ENCODE measurements at places on chromosomes 5 and 9. TPM values are rescaled to one million over a fixed set of nuclear protein-coding genes. Genes with fewer than 3 reads are reported as not detected.

- no peak for DNase-seq
- no peaks in the 10 kb centered on the region for H3K27me3 ChIP-seq
- H3K27ac ChIP-seq = no peak overlapping the region
- H3K4me1 ChIP-seq = no peaks in the 10 kb centered on the region
- no peaks in the 10 kb centered on the region for H3K36me3 ChIP-seq
- H3K4me3 ChIP-seq = no peak overlapping the region
Observed at GRCh38 chr5:116908537-116908936, 333.9 kb upstream of the SEMA6A start.

DNA sequence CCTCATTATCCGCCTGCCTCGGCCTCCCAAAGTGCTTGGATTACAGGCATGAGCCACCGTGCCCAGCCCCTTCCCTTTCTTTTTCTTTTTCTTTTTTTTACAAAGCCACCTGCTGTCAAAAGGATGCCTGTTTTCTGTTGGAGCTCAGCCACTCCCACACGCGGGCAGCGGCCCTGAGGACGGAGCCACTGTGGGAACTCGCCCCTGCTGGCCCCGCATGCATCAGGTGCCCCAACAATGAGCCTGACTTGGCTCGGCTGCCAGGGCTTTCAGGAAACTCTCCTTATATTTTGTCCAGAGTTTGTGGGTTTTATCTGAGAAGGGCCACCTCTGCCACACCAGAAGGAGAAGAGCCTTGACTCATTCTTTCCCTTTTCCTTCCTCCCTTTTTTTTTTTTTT, 37.1 kb upstream of the LRRC14B start:
- no peak overlapping the region for H3K27ac ChIP-seq
- no peaks in the 10 kb centered on the region for H3K4me1 ChIP-seq
- DNase-seq = no peak
- no peak overlapping the region for H3K4me3 ChIP-seq
- peaks cover 5% of the 10 kb centered on the region for H3K27me3 ChIP-seq
- no peaks in the 10 kb centered on the region for H3K36me3 ChIP-seq

CXXC5 gene
- 31.9 TPM for total RNA-seq

DNA sequence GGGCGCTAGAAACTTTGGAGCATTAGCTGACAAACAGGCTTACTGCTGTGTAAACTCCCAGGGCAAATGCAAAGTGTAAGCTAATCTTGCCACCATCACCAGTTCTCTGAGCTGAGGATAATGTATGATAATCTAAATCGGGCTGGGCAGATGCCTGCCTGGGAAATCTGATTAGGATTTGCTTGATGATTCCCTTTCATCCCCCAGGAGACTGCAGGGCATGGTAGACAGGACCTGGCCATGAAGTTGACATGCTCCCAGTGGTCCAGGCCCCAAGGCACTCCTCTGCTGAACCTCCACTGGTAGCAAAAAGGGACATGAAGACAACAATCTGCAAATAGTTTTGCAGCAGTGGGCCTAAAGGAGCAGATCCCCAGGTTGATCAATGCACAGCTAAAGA, 317.5 kb downstream of the SPOCK1 start:
- H3K27me3 ChIP-seq = no peaks in the 10 kb centered on the region
- no peak for DNase-seq
- H3K4me3 ChIP-seq = no peak overlapping the region
- H3K4me1 ChIP-seq = no peaks in the 10 kb centered on the region
- no peak overlapping the region for H3K27ac ChIP-seq

TLR4 gene
- 8.3 TPM for total RNA-seq

DNA sequence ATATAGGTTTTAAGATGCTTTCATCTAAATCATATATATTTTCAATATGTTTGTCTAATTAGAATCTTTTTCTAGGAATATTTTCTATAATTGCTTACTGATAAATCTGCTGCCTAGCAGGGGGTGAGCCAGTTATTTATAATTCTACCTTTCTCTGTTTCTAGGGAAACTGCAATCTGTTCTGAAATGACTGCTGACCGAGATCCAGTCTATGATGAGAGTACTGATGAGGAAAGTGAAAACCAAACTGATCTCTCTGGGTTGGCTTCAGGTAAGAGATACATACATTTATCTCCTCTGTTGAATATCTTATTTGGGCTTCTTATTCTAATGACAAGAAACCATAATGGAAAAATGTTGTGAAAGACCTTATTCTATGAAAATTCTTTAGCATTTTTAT, 127.3 kb downstream of the XRCC4 start:
- H3K4me1 ChIP-seq = no peaks in the 10 kb centered on the region
- no peak for DNase-seq
- H3K27ac ChIP-seq = no peak overlapping the region
- H3K36me3 ChIP-seq = no peaks in the 10 kb centered on the region
- H3K27me3 ChIP-seq = no peaks in the 10 kb centered on the region

DNA sequence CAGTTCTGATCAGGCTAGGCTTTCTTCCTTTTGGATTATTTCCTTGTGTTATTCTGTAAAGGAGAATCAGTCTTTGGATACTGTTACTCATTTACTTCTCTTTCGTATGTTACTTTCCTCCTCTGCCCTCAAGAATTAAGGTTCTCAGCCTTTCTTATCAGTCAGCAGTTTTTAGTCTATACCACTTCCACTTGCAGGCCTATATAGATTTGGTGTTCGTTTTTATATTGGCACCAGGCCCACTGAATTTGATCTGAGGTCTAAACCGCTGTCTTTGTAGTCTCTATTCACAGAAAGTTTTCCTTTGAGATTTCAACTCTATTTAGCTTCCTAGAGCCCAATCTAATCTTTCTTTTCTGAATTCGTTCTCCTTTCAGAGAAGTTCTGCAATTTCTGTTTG, 62.8 kb downstream of the ERBIN start:
- H3K4me3 ChIP-seq = no peak overlapping the region
- no peak overlapping the region for H3K27ac ChIP-seq
- DNase-seq = no peak
- peaks cover 21% of the 10 kb centered on the region for H3K4me1 ChIP-seq

NSD1 gene
- 45.4 TPM for total RNA-seq

DNA sequence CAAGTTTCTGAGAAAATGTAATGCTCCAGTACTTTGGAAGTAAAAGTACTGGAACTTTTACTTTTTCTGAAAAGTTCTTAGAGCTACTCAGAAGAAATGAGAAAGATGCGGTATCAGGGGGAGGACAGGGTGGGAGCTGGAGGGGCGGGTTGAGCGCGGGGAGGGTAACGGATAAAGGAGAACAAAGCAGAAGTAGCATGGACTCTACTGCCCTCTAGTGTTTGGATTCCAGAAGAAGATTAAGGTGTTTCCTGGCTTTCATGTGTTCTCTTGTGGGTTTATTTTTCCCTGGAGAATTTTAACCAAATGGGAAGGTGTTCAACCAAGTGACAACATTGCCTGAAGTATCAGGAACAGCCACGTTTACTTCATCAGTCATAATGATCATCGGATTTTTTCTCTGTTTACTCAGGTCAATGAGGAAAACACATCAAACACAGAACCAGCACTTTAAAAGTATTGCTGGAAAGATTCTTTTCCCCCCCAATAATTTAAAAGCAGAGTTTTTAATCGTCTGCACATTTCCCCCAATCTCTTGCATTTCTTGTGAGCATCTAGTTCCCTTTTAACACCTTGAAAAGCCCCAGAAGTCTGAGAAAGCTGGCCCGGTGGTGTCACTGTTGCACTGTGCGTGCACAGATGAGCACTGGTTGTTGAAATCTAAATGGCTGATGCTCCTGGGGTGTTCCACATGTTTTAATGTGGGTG, 190.6 kb downstream of the MPDZ start:
- no peak overlapping the region for H3K4me3 ChIP-seq
- H3K27me3 ChIP-seq = no peaks in the 10 kb centered on the region
- H3K36me3 ChIP-seq = no peaks in the 10 kb centered on the region
- no peaks in the 10 kb centered on the region for H3K4me1 ChIP-seq
- DNase-seq = no peak

NUTM2F gene
- not detected for total RNA-seq

GRCh38 chr9:76817489-76817888, 53.3 kb downstream of the PCA3 start:
- no peaks in the 10 kb centered on the region for H3K27me3 ChIP-seq
- H3K4me3 ChIP-seq = no peak overlapping the region
- H3K4me1 ChIP-seq = no peaks in the 10 kb centered on the region
- no peak for DNase-seq

DNA sequence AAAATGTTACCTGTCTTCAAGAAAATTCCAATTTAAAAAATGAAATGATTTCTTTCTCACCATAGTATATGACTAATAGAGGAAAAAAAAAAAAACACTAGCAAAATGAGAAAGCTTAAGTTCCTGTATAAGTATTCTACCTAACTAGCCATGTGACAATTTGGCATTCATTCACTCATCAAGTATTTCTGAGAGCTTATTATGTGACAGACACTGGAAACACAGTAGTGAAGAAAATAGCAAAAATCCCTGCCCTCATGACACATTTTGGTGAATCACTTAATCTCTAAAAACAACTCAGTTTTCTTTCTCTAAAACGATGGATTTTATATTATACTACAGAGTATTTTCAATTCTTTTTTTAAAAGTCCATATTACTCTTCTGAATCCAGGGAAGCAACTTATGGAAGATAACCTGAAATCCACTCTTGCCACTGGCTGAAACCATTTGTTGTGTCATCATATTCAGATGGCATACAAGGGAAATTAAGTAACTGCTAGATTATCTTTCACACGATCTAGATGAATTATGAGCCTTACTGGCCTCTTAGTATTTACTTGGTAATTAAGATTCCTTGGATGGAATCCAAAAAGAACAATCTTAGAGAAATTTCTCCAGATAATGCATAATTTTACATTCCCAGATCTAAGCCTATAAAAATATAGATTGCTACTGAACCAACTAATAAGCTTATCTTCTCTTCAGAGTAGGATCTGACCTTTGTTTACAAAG, 5.5 kb downstream of the PTBP3 start:
- H3K27ac ChIP-seq = no peak overlapping the region
- no peaks in the 10 kb centered on the region for H3K27me3 ChIP-seq
- no peak overlapping the region for H3K4me3 ChIP-seq
- DNase-seq = no peak

OSMR gene
- total RNA-seq = 6.0 TPM

FBXW2 gene
- total RNA-seq = 36.8 TPM

- DNase-seq = no peak
- H3K27me3 ChIP-seq = peaks cover 4% of the 10 kb centered on the region
- no peaks in the 10 kb centered on the region for H3K4me1 ChIP-seq
- H3K4me3 ChIP-seq = no peak overlapping the region
- H3K36me3 ChIP-seq = no peaks in the 10 kb centered on the region
Observed at GRCh38 chr5:11905206-11905605, 960 bp upstream of the CTNND2 start.

CRHBP gene
- 0.50 TPM for total RNA-seq

- H3K36me3 ChIP-seq = peaks cover 22% of the 10 kb centered on the region
- H3K4me3 ChIP-seq = peak overlapping the region; percentile 88
- peaks cover 36% of the 10 kb centered on the region for H3K4me1 ChIP-seq
- no peaks in the 10 kb centered on the region for H3K27me3 ChIP-seq
- no peak for DNase-seq
- H3K27ac ChIP-seq = peak overlapping the region; percentile 94
Observed at GRCh38 chr9:136942881-136943230, 1.7 kb downstream of the FBXW5 start.

DNA sequence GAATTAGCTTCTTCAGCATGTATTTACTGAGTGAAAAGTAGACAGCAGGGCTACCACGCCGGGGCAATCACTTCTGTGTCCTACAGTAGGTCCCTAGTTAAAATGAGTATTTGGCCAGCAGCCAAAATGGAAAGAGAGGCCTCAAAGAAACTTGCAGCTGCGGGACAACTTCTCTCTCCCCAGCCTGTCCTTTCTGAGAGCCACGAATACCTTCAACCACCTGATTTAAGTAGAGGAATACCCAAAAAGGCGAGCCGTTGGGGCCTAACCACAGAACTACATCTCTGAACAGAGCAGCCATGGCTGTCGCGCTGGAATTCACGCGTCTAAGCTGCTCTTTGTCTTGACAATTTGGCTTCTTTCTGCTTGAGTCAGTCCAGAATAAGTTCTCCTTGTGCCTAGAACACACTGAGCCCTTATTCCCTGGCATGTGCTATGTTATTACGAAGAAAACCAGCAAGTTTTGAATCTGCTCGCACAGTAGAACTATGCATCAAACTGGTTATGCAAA, 43.8 kb upstream of the GOLPH3 start:
- peaks cover 2% of the 10 kb centered on the region for H3K4me1 ChIP-seq
- no peak overlapping the region for H3K4me3 ChIP-seq
- H3K36me3 ChIP-seq = no peaks in the 10 kb centered on the region
- H3K27ac ChIP-seq = no peak overlapping the region
- H3K27me3 ChIP-seq = no peaks in the 10 kb centered on the region
- no peak for DNase-seq

DNA sequence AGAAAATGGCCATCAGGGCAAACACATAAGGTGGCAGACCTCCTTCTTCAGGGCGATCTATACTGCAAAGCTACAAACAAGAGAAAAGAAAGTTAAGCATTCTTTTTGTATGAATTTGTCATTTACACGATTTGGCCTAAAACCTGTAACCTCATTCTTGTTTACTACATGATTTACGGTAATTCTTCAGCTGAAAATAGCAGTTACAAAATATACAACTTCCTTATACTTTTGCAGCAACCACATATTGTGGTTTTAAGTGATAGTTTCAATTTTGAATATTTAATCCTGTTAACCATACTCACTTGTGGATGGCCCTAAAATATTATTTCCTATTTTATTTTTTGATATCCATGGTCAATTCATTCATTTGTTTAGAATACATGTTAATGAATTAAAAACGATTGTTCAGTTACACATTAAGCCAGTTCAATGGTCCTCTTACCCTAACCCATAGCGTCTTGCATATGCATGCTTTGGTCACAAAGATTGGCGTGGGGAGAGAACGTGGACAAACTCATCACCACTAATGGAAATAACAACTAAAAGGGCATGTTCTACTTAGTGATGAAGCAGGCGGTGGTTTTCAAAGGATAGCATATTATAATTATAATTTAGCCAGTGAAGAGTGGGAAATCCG, 16.6 kb downstream of the TUT7 start:
- no peak overlapping the region for H3K4me3 ChIP-seq
- no peak overlapping the region for H3K27ac ChIP-seq
- DNase-seq = no peak
- H3K27me3 ChIP-seq = no peaks in the 10 kb centered on the region
- H3K36me3 ChIP-seq = peaks cover 100% of the 10 kb centered on the region

- H3K27me3 ChIP-seq = no peaks in the 10 kb centered on the region
- no peak for DNase-seq
- no peaks in the 10 kb centered on the region for H3K4me1 ChIP-seq
- no peak overlapping the region for H3K4me3 ChIP-seq
- no peak overlapping the region for H3K27ac ChIP-seq
Observed at GRCh38 chr5:13932011-13932410, 12.5 kb downstream of the DNAH5 start.

DNA sequence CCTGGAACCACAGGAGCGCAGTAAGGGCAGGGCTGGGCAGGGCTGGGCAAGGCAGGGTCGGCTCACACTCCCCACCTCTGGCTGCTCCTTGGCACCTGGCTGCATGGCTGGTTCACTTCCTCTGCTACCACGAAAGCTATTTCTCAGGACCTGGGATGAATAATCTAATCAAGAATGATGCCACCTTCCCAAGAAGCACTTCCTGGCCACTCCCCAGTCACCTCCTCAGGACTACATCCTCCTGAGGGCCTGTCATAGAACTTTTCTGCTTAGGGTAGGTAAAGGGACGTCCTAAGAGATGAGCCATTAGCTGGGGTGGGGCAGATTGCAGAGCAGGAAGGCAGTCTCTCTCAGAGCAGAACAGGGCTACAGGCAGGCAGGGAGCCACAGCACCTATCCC, 288.2 kb upstream of the MAP3K1 start:
- no peaks in the 10 kb centered on the region for H3K36me3 ChIP-seq
- no peak overlapping the region for H3K4me3 ChIP-seq
- peaks cover 5% of the 10 kb centered on the region for H3K4me1 ChIP-seq
- no peaks in the 10 kb centered on the region for H3K27me3 ChIP-seq
- no peak overlapping the region for H3K27ac ChIP-seq

All from psoas muscle (tissue), 8 donors.